ENCODE measurements at places on chromosomes 3 and 15. TPM values are rescaled to one million over a fixed set of nuclear protein-coding genes. Genes with fewer than 3 reads are reported as not detected.

- no peak for DNase-seq
Observed at GRCh38 chr15:45457220-45457619, 65.3 kb downstream of the SLC30A4 start.

DNA sequence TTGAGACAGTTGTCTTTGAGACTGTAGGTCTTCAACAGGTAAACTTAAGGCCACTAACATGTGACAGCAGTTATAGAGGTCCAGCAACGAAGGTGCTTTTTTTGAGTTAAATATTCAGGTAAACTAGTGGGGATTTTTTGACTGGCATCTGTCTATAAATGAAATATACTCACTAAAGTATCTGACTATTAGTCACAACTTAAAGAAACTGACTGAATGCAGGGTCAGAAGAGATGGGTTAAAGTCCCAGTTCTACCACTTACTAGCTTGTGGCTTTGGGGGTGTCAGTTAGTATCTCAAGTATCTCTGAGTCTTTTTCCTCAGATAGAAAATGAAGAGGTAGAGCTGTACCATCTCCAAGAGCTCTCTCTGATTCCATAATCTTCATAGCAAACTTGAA, 18.0 kb downstream of the MIX23 start:
- DNase-seq, result no peak

- DNase-seq, result no peak
Observed at GRCh38 chr3:89072642-89073041, 34.8 kb upstream of the EPHA3 start.

- DNase-seq, result no peak
Observed at GRCh38 chr3:100852840-100853239, 140.4 kb downstream of the ABI3BP start.

FETUB gene
- not detected for total RNA-seq

GRCh38 chr3:42692667-42693529, 7.6 kb downstream of the KLHL40 start:
- DNase-seq, result no peak

DNA sequence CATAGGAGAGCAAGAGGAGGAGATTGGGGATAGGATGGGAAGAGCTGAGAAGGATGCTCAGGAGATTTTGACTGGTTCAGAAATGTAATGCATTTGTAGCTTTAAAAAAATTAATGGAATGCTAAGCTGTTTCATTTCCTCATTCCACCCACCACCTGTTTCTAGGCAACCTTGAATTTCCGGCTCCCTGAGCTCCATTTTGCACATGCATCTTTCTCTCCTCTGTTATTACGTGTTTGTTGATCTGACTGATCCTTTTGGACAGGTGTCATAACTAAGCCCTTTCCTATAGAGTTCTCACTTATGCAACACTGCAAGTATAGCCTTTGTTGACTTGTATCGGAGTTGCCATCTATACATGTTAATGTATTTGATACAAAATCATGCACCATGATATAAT, 4.3 kb downstream of the TMPRSS7 start:
- DNase-seq, result no peak

SLC28A2 gene
- not detected for total RNA-seq

DNA sequence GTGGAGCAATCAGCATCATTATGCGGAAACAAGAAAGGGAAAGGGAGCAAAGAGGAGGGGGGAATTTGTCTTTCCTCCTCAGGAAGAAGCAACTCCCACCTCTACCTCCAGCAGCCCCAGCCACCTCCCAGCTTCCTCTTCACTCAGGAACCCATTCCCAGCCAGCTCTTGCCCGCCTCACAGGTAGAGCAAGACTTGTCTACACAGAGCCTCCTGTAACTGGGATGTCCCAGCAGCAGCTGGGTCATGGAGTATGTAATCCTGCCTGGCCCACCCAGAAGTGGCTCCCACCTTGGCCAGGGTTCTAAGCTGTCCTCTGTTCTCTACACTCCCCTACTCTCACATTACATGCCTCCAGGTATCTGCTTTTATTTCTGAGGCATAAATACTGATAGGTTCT, 14.0 kb downstream of the IGDCC3 start:
- DNase-seq, result no peak

GRCh38 chr3:116153174-116153573, 292.1 kb downstream of the LSAMP start:
- DNase-seq, result no peak

DNA sequence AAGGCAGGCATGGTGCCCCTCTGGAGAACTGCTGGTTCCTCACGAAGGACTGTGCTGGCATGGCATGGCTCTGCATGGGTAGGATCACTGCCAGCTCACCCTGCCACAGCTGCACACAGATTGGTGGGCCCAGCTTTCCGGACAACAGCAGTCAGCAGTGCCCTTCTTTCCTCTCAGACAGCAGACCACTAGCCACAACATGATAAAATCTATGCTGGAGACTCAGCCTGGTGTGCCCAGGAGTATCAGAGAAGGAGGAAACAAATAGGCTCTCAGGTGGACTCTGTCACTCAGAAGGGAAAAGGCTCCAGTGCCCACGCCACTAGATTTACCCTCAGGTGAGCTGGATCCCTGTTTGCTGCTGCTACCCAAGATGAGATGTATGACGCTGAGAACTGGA, 4.9 kb downstream of the NMNAT3 start:
- DNase-seq, result no peak

DNA sequence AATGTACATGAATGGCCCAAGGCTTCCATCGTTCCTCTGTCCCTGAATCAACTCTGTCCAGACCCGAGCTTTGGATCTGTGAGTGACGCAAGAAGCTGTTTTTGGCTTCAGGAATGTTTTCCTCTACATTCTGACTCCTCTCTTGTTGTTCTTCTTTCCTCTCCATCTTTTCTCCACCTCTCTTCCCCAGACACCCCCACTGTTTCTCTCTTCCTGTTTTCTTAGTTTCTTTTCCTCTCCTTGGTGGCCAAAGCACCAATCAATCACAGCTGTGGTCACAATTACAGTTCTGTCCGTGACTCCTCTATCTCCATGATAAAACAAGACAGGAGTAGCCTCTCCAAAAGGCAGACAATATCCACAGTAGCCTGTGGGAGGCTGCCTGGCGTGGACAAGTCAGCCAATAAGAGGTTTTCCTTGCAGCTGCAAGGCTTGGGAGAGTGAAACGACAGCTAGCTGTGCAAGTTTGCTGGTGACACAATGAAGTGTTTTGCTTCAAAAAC, 4.9 kb upstream of the TMEM212 start:
- peak; percentile 68 for DNase-seq

- no peak for DNase-seq
Observed at GRCh38 chr3:113222451-113223086, 11.2 kb downstream of the BOC start.

- DNase-seq, result no peak
Observed at GRCh38 chr3:169311860-169312259, 351.7 kb downstream of the MECOM start.

- DNase-seq, result no peak
Observed at GRCh38 chr15:46778876-46779275, 938.4 kb upstream of the SEMA6D start.

- DNase-seq, result peak; percentile 31
Observed at GRCh38 chr15:45790325-45790943, 155.6 kb downstream of the SQOR start.

ARHGAP31 gene
- 41.7 TPM for total RNA-seq

ZNF80 gene
- not detected for total RNA-seq

CILP gene
- 7.8 TPM for total RNA-seq

DNA sequence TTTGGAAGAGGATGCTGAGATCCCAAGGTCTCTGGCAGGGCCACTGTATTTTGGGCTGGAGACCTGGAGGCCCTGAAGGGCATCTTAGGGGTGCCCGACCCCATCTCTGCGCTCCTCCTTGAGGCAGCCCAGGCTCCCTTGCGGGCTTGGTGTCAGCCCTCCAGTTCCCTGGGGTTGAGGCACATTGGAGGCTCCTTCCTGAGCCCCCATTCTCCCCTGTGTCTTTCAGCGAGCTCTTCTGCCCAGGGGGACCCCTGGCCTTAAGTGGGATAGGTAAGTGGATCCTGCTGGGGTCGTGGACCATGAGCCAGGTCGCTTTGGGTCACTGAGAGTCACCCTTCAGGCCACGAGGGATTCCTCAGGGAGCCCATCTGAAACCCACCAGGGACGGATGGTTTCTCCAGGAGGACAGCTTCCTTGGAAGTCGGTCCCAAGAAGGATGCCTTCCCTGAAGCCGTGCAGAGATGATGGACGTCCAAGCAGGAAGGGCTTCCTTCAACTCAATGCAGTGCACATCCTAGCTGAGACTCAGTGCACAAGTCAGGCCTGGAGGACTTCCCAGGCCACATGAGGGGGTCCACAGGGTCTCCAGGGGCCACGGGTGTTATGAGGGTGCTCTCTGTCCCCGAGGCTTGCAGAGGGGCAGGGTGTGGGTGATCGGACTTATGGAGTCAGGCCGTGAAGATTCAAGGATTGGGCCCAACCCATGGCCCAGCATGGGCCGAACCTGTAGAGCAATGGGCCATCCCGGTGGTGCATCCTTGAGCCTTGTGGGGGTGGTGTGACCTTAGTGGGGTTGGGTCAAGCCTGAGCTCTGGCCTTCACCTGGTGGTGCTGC, 224.3 kb downstream of the SNRPN start:
- DNase-seq, result peak; percentile 22

DNA sequence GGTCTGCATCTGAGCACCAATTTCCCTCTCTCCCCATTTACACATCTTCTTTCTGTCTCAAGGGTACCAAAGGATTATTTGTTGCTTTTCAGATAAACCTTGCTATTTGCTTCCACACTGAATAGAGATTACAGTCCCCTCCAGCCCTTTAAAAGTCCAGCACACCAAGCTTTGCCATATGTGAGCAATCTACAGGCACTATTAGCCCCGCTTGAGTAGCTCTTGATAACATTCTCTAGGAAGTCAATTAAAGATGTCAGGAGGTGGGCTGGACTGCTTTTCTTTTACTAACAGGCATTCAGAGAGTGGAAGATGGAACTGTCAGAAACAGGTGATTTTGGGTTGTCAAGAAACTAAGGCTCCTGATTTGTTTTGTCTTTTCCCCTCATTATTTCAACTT, 417.0 kb downstream of the ROBO2 start:
- no peak for DNase-seq

- no peak for DNase-seq
Observed at GRCh38 chr15:69390575-69390974, 23.6 kb upstream of the KIF23 start.

PLOD2 gene
- 19.2 TPM for total RNA-seq

- DNase-seq, result no peak
Observed at GRCh38 chr15:64640146-64640871, 135.1 kb downstream of the RBPMS2 start.

GRCh38 chr3:16595778-16596177, 9.4 kb downstream of the DAZL start:
- DNase-seq, result no peak

- DNase-seq, result no peak
Observed at GRCh38 chr3:65776081-65776480, 262.6 kb downstream of the MAGI1 start.

GRCh38 chr15:60626051-60626450, 147.1 kb upstream of the ICE2 start:
- DNase-seq, result no peak

GRCh38 chr15:43771816-43772215, 5.0 kb downstream of the ELL3 start:
- DNase-seq, result no peak

SLC51A gene
- not detected for total RNA-seq

GOLGA6D gene
- not detected for total RNA-seq

TMC3 gene
- total RNA-seq, result not detected

- no peak for DNase-seq
Observed at GRCh38 chr15:66899555-66900350, 165.6 kb upstream of the SMAD3 start.

- DNase-seq, result peak; percentile 40
Observed at GRCh38 chr3:128281461-128282367, 128.4 kb downstream of the EEFSEC start.

SGO1 gene
- 0.17 TPM for total RNA-seq

- no peak for DNase-seq
Observed at GRCh38 chr15:49093252-49094105, 47.2 kb upstream of the SECISBP2L start.

MYLK gene
- total RNA-seq, result 9.5 TPM

DNA sequence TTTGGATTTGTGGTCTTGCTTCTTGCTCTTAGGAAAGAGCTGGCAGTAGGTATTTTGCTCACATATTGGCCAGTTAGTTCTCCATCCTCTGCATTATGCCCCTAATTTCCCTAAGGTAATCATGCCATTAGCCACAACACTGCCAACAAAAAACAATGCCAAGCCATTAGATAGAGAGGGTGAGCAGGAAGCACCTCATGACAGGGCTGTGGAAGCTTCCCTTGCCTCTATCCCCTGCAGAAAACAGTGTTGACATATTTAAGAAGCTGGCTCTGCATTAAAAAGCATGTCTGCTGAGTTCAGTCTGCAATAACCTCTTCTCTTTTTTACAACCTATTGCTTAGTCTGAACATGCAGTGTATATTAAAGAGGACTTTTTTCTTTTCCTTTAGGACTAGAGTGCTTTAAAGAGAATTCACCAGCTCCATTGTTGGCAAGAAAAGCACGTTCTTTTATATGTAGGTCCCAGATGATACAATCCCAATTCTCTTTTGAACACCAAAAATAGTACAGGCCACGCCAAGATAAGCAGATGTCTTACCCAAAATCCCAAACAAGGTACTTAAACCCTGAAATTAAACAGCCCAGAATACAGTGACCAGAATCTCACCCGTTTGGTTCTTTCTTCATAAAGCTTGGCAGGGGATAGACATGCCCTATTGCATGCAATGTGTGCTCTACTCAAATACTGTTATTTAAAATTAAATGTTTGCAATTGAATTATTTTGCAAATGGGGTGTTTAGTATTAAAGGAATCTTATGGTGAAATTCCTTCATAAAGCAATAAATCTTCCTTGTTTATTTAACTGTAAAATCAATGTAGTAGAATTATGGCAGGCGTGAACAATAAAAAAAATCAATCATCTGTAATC, 93.7 kb upstream of the UBE3A start:
- DNase-seq, result no peak

DNA sequence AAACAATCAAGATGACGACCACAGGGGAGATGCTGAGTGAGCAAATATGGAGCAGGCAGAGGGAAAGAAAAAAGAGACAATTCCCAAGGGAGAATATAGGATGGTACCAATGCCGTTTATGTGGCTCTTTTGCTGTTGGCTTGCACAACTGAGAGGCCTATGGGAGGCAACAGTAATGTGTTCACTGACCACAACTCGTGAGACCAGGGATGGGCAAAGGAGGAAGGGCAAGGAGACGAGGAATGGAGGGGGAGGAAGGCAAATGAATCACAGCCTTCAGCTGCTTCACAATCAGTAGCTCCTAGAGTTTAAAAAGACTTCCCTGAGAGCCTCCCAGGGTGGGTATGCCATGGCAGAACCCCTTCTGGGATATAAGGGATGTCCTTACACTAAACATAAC, 131.5 kb downstream of the SLC9A9 start:
- DNase-seq, result no peak

Measured in left ventricle myocardium superior (tissue), 1 donor.